ENCODE measurements at places on chromosomes 3 and 15.

GRCh38 chr15:85691350-85692240, 103.1 kb downstream of the KLHL25 start:
- peak; percentile 47 for DNase-seq

- no peak for DNase-seq
These were observed 686 bp downstream of the VPS8 start for GRCh38 chr3:184812662-184813042.

DNA sequence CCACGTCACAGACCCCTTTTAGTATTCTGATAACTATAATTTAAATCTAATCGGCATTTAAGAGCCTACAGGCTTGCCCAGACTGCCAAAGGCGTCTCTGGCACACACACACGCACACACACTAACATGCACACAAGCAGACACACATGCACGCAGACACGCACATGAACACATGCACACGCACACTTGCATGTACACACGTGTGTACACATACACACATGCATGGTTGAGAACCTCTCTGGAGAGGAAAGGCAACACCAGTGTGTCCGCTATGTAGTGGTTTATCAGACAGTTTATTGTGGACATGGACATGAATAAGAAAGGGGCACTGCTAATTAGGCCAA, 102.1 kb downstream of the FBLN2 start:
- no peak for DNase-seq

GRCh38 chr3:72078676-72079368, 293.9 kb upstream of the PROK2 start:
- no peak for DNase-seq

GRCh38 chr15:64037966-64038365, 8.3 kb downstream of the DAPK2 start:
- DNase-seq, result no peak

DNA sequence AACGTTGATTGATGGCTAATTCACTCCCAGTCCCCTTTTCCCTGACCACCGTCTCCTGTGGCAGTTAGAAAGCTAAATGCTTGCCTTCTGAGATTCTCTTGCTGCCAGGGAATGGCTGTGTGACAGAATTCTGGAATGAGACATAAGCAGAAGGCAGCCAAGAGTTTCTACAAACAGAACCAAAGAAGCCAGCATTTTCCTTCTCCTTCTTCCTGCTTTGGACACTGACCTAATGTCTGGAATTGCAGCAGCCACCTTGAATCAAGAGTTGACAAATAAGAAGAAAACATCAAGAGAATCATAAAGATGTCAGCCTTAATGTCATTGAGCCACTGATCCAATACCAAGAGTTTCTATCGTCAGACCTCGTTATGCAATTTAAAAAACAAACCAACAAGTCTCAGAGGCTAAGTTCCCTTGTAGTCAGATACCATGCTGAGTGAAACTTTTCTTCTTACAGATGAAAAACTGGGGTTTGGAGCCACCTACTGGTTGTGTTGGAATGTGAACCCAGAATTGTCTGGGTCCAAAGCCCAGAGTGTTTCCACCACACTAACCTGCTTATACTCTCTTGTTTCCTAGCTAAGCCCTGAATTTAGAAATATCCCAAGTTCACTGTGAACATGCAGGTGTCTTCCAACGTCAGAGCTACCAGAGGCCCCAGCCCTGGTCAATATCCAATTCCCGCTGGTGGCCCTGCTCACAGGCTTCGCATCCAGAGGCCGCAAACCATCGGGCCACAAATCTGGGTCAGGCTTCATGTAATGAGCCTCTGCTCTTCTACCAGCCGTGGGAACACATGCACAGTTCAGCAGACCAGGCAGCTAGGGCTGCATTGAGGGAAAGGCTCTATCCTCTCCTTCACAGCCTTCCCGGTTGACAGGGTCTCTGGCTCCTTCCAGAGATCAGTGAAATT, 42.5 kb downstream of the MCF2L2 start:
- peak; percentile 55 for DNase-seq

DNA sequence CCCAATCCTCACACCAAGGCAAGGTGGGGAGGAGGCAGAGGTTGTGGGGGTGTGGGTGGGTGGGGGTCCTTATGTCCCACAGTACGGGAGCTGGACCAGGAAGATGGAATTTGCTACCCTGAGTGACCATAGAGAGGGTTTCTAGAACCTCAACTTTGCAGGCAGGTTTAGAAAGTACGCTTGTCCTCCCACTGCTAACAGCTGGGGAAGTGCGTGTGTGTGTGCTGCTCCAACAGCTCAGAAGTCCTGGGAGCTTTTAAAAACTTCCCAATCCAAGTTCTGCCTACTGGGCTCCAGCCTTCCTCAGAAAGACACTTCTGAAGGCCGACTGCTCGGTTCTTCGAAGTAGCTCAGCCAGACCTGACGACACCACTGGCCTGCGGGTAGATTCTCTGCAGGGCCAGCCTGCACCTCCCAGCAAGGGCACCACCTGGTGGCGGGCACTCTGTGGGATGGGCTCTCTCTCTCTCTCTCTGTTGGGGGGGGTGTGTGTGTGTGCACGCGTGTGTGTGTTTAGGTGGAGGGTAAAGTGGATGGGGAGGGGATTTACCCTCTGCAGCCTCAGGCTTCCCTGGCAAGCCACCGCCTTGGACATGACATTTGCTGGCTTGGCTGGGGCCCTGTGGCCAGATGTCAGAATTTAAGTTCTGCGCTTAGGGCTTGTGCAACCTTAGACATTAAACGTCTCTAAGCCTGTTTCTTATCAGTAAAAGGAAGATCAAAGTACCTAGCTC, 15.6 kb downstream of the TMEM158 start:
- peak; percentile 76 for DNase-seq
